ENCODE measurements at places on chromosomes 12 and 14.
A peak's percentile ranks its signal among the peaks of the same experiment; 100 is the strongest.

DNA sequence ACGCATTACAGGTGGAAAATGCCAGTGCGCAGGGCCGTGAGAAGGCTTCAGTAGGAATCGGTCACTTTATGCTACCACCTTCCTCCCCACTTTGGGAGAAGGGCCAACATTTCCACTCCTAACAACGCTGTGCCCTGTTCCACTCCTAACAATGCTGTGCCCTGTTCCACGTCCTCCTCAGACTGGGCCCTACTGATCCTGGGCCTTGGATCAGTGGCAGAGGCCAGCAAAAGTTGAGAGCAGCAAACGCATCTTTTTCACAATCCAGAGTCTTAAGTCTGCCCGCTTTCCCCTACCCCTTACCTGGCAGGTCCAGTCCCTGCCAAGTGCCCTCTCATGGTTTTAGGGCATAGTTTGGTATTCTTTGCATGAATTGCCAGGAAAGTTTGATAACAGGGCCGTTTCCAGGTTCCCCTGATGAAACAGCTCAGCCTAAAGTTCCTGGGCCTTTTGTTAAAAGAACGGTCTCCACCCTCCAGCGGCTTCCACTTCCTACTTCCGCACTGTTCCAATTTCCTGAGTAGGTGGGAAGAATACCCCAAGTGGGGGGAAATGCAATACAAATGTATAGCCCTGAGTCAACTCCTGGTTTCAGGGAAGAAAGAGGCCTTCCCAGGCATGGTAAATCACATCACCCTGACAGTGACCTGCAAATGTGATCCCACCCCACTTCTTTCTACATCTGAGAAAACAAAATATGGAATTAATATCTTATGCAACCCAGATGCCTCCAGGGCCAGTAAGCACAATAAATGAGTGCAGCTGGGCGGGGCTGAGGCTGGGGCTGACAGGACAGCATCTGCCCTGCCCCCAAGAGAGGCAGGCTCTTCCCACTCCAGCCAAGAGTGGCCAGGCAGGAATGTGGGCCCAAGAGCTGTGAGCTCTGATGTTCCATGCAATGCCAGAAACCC is 15.0 kb downstream of the KCTD10 start:
- peak; percentile 82 for DNase-seq

- DNase-seq: no peak
Observed at GRCh38 chr14:103491691-103492090, 30.9 kb downstream of the CKB start.

DNA sequence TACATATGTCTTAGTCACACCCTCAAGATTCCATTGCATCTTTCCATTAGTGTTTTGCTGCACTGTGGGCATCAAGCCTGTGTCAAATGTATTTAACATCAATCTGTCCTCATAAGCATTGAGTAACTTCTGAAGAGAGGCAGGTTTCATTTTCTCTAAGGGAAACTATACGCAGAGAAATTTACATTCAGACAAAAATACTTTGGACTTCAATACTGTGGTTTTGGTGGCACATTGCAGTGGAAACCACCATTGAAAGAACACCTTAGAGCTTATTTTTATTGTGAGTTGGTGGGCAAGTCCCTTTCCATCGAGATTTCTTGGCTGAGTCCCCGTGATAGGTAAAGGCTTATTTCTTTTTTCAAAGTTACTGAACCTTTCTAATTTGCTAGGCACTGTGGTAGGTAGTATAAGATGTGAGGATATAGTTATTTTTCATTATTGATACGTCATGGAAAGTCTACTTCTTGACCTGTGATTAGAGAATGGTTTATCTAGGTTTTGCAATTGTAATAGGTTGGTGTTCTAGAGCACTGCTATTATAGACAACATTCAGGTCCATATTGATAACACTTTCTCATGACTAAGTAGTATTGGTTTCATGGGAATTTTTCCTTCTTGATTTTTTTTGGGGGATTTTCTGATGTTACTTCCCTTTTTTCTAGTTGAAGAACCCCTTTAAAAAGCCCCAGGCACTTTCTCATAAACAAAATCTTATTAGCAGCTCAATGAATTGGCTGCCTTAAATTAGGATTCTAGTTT is 81.9 kb downstream of the CFAP54 start:
- DNase-seq: no peak

DNA sequence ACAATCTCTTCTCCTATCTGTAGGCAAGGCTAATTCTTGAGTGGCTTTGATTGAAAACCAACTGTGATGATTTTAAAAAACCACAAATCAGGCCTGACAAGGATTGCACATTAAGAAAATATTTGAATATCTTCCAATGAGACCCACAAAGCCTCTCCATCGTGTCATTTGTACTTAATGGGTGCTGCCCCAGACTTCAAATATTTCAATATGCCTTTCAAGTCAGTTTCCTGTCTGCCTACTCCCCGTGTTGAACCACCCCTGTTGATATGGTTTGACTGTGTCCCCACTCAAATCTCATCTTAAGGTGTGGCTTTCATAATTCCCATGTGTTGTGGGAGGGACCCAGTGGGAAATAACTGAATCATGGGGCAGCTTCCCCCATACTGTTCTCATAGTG is 159.7 kb upstream of the EGLN3 start:
- no peak for DNase-seq

- DNase-seq: no peak
Observed at GRCh38 chr14:35898217-35898775, 72.2 kb downstream of the BRMS1L start.

DNA sequence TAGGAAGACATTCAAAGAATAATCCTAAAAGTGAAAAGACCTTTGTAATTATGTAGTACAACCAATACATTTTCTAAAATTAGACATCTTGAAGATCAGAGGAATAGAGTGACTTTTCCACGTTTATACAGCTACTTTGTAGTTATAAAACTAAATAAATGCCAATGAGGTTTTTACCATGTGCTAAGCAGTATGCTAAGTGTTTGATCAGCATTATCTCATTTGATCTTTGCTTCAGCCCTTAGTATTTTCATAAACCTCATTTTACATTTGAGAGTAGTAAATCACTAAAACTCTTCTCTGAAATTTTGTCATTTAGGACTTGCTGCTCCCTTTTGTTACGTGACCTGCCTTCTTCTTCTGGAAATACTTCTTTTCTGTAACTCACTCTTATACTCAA is 13.6 kb downstream of the MBIP start:
- DNase-seq: no peak

DNA sequence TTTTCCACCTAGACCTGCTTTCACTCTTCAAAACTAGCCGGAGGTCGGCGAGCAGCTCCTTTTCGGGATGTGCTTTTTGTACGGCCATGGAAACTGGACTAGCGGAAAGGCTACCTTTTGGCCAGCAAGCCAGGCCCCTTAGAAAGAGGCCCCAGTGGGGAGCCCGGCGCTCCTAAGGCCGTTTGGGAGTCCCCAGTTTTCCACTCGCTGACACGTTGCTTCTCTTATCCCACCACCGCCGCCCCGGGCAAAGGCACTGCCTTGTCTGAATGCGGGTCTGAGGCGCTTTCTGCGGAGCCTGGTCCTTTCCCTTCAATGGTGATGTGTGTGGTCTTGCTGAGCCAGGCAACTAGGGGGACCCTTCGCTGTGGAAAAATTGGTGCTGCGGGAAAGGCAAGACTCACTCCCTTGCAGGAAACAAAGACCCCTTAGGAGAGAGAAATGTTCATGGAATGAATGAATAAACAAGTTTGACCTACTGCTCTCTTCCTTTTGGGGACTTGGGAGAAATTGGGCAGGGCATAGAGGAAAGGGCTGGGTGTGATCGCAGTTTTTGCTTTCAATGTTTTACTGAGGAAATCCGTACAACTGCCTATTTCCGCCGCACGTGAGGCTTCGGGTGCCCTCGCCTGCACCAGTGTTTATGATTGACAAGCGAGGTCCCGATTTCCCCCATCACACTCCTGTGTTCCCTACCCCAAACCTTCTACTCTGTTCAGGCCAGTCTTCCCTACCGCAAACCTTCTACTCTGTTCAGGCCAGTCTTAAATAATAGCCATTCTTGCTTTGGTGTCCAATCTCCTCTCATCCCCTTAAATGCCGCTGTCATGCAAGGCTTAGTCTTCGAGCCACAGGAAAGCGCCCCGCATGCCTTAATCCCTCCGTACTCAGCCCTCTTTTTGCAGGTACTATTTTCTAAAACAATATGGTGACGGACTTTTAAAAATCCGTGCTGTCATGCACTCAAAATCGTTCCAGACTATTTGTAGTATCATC is 1.0 kb upstream of the SLC38A2 start:
- DNase-seq: peak; percentile 50

- no peak for DNase-seq
Observed at GRCh38 chr12:93745286-93745685, 68.1 kb downstream of the CRADD start.

- DNase-seq: no peak
Observed at GRCh38 chr14:90505531-90505930, 108.7 kb downstream of the CALM1 start.

DNA sequence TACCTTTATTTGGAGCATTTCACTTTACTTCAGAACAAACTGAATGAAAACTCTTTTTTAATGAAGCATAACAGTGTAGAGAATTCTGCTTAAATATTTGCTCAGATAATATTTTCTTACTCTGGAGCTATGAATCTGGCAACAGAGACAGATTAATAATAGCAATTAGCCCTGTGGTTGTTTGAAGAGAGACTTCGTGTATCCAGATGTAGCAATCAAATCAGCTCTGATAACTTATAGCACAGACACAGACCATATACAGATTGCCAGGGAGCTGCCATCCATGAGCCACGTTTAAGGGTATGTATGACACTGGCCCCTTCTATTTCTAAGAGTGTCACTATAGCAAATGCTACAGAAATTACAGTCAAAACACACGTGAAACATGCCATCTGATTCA is 146.6 kb downstream of the EXOC5 start:
- no peak for DNase-seq

- DNase-seq: no peak
Observed at GRCh38 chr14:105876829-105877228, 350.4 kb downstream of the TMEM121 start.

DNA sequence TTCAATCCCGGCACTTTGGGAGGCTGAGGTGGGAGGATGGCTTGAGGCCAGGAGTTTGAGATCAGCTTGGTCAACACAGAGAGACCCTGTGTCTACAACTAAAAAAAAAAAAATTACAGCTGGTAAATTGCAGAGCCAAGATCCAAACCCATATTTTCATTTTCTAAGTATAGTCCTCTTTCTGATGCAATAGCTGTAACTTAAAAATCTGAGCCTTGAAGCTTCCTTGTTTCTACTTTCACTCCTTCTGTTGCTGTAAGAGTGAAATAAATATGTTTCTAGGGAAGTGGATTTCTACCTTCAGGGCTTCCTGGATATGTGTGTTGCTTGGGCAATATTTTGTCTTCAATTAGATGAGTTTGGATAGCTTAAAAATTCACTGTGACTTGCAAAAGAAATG is 42.0 kb upstream of the PRICKLE1 start:
- no peak for DNase-seq
